Kidney capillary endothelial cell (primary cell): ENCODE measurements at places on chromosomes 6 and 20.

GRCh38 chr6:78533426-78533825, 333.9 kb upstream of the IRAK1BP1 start:
- DNase-seq: no peak

DNA sequence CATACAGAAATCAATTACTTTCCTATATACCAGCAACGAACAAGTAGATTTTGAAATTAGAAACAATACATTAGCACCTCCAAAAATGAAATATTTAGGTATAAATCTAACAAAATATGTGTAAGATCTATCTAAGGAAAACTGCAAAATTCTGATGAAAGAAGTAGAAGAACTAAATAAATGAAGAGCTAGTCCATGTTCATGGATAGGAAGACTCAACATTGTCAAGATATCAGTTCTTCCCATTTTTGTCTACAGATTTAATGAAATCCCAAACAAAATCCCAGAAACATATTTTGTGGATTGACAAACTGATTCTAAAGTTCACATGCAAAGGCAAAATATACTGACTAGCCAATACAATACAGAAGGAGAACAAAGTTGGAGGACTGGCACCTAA, 33.7 kb downstream of the PREP start:
- no peak for DNase-seq

DNA sequence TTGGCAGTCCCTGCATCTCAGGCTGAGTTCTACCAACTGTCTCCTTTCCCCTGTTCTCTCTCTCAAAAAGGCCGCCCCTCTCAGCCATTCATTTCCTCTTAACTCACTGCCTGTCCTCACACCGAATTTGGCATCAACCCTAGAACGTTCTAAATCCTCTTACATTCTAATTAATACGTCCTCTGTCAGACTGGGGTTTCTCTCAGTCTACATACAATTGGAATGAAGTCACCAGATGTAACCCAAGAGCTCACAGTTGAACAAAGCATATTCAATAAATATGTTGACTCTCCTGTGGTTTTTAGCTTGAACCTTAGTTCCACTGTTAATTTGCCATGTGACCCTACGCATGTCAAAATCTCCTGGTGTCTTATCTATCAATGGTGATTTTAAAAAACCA, 269.6 kb downstream of the CLIC5 start:
- DNase-seq: no peak

- DNase-seq: no peak
These were observed 185.6 kb upstream of the CST7 start for GRCh38 chr20:24763386-24764026.

GRCh38 chr6:28880894-28881780, 42.6 kb downstream of the TRIM27 start:
- peak; percentile 64 for DNase-seq

DNA sequence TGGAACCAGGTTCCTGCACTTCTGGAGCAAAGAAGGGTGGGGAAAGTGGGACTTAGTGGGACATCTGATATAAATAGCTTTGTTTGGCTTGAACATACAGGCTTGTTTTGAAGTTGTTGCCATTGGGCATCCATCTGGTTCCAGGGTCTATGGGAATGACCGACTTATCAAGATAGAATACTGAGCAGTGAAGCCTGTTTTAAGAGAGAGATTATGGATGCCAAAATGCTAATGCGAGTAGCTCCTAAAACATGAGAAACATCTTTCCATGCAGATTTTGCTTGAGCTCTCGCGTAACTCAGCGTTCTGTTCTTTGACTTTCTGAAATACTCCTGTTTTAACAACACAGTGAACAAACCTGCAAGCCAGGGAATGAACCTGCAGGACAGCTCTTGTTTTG, 98.5 kb downstream of the ANKS1A start:
- no peak for DNase-seq

DNA sequence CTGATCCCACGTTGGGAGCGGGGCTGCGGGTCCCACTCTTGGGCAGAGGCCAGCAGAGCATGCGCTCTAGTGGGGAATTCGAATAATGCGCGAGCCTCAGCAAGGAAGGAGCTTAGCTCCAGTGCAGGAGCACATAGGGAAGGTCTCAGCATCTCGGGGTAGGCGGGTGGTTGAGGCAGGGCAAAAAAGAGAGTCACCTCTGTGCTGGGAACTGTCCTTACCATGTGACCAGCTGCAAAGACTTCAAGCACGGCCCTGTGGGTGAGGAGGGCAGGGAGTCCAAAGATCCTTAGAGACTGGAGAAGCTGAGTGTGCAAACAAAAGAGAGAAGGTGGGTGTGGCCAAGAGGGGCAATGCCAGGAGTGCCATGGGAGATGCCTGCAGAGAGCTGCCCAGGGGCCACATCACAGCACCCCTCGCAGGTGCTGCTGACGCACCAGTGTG, 79.2 kb upstream of the CD93 start:
- DNase-seq: no peak

- no peak for DNase-seq
These were observed 22.9 kb downstream of the QKI start for GRCh38 chr6:163437466-163437865.

DNA sequence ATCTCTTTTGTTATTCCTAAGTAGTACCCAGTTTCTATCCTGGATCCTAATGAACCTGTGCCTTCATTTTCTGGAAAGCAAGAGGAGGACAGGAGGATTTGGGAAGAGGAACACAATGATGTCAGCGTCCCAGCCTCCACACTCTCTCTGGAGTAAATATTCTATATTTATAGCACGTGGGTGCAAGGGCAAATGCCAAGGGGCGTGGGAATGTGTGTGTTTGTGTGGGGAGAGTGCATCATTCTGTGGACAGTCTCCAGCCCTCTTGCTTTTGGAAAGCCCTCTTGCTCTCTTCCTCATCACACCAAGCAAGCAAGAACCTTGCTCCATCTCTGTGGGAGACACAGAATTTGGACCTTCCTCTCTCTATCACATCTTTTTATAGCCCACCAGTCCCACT, 103.2 kb upstream of the EMILIN3 start:
- DNase-seq: no peak

- DNase-seq: no peak
These were observed 47.9 kb downstream of the PRKN start for GRCh38 chr6:162679681-162680080.

GRCh38 chr6:13624871-13625288, 9.7 kb downstream of the NOL7 start:
- no peak for DNase-seq

- DNase-seq: no peak
These were observed 157.4 kb downstream of the OPRM1 start for GRCh38 chr6:154196333-154196885.

DNA sequence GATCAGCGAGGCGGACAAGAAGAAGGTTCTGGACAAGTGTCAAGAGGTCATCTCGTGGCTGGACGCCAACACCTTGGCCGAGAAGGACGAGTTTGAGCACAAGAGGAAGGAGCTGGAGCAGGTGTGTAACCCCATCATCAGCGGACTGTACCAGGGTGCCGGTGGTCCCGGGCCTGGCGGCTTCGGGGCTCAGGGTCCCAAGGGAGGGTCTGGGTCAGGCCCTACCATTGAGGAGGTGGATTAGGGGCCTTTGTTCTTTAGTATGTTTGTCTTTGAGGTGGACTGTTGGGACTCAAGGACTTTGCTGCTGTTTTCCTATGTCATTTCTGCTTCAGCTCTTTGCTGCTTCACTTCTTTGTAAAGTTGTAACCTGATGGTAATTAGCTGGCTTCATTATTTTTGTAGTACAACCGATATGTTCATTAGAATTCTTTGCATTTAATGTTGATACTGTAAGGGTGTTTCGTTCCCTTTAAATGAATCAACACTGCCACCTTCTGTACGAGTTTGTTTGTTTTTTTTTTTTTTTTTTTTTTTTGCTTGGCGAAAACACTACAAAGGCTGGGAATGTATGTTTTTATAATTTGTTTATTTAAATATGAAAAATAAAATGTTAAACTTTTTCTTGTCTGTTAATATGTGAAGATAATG, 2.2 kb downstream of the HSPA1B start:
- no peak for DNase-seq

DNA sequence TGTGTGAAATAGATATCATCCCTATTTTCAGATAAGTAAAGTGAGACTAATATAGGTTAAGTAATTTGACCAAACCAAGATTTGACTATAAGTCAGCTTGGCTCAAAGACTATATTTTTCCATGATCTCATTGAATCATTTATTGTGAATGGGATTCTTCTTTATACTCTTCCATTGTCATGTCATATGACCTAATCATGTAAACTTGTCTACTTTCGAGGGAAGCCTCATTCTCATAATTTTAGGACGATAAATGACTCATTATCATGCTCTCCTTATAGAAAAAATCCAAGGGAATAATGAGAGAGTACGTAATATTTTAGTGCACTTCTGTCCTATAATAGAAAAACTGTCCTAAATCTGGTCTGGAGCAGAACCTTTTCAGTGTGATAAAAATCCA, 40.9 kb upstream of the CCN6 start:
- no peak for DNase-seq

DNA sequence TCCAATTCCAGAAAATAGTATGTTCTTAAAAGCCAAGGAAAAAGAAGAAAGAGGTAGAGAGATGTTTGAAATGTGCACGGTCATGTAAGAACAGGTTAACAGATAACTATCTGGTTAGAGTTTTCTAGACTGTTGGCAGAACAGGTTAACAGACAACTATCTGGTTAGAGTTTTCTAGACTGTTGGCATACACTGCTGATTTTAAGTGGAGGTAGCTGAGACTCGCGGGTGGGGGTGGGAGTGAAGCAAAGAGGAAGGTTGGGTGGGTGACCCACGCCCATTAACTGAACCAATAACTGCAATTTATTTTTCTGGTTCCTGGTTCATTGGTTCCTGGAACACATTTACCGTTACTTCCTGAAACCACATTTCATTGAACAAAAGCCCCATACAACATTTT, 157.5 kb downstream of the ELOVL4 start:
- DNase-seq: no peak

- DNase-seq: no peak
These were observed 13.3 kb upstream of the HMGN4 start for GRCh38 chr6:26524722-26525370.

GRCh38 chr20:58361481-58362205, 27.4 kb upstream of the VAPB start:
- DNase-seq: no peak

DNA sequence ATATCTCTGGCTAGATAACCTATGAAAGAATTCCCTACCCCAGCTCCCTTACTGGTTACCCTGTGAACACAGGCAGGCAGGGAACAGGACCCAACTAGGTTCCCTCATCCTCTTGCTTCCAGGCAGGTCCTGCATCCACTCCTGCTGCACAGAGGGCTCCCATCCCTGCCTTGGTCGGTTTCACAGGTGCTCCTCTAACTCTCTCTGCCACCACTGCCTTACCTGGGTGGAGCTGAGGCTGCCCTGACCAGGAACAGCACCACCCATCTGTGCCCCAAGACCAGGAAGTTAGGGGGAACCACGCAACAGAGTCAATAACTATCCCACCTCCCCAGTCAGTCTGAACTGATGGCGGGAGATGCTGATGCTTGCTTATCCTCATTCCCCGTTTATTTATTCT, 37.0 kb upstream of the HLA-A start:
- no peak for DNase-seq

- no peak for DNase-seq
These were observed 6.2 kb upstream of the RNF217 start for GRCh38 chr6:124956018-124956417.

GRCh38 chr6:151341476-151342195, 49.7 kb downstream of the ZBTB2 start:
- DNase-seq: no peak

DNA sequence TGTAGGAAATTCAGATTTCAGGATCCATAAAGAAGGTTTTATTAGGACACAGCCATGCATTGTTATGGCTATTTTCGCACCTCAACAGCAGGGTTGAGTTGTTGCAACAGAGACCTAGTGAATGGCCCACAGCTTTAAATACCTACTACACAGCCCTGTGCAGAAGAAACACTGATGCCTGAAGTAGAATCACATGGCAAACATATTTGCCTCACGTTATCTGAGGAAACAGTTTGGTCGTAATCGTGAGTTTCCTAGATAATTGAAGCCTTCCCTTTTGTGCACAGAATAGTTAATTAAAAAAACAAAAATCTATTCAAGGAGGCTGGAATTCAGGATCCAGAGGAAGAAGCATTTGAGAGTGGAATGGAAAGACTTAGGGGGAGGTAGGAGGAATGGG, 55.1 kb downstream of the GCNT2 start:
- DNase-seq: no peak

- DNase-seq: no peak
These were observed 376.7 kb upstream of the CITED2 start for GRCh38 chr6:139751179-139751578.

DNA sequence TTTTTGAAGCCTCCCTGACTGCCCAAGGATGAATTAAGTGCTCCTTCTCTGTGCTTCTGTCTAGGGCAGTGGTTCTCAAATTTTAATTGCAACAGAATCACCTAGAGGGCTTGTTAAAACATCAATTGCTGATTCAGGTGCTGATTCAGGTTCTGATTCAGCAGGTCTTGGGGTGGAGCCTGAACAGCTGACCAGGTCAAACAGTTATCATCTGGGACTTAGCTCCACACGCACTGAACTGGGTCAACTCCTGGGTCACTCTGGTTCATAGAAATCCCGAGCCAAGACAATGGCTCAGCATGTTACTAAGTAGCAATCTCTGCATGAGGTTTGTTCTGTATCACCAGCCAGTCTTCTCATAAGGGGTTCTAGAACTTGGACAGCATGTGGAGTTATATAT, 192.3 kb downstream of the GJA1 start:
- DNase-seq: no peak

DNA sequence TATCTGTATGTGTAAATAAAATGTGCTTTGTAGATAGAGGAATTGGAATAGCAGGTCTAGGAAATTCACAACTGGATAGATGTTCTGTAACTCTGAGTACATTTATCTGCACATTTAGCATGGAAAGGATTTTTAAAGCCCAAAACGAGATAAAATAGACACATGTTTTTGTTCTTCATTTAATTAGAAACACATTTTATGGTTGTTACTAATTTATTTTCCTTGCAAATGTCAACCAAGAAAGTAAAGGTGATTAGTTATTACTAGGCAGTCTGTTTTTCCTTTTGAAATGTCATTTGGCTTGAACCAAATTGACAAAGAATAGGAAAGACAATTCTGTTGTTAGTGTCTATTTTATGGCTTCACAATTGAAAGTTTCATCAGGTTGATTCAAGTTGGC, 769 bp downstream of the PRL start:
- DNase-seq: no peak

DNA sequence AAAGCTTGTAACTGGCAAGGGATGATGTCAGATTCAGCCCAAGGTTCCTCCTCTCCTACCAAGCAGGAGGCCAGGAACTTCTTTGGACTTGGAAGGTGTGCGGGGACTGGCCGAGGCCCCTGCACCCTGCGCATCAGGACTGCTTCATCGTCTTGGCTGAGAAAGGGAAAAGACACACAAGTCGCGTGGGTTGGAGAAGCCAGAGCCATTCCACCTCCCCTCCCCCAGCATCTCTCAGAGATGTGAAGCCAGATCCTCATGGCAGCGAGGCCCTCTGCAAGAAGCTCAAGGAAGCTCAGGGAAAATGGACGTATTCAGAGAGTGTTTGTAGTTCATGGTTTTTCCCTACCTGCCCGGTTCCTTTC, 14.4 kb downstream of the TNFAIP3 start:
- no peak for DNase-seq

DNA sequence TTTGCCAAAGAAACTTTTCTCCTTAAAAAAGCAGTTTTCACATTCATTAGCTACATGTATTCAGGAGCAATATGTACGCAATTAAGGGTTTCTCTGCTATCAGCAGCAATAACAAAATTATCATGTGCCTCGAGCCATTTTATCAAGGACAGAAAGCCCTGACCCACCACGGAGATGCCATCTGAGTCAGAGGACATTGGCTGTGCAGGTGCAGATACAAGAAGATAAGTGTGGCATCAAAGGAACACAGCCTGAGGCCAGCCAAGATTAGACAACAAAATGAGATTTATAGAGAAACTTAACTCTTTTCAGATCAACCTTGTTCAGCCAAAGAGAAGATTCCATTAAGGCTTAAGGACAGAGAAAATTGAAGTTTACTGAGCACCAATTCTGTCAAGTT, 115.2 kb upstream of the LGSN start:
- DNase-seq: no peak
